ENCODE measurements at places on chromosomes 11 and 22.
A peak's percentile ranks its signal among the peaks of the same experiment; 100 is the strongest.

GRCh38 chr11:97231231-97231630 lies 841.4 kb downstream of the JRKL start:
- no peak overlapping the region for H3K4me3 ChIP-seq
- no peaks in the 10 kb centered on the region for H3K27me3 ChIP-seq
- DNase-seq, result no peak
- no peaks in the 10 kb centered on the region for H3K36me3 ChIP-seq
- no peak overlapping the region for H3K27ac ChIP-seq
- H3K4me1 ChIP-seq, result no peaks in the 10 kb centered on the region

DNA sequence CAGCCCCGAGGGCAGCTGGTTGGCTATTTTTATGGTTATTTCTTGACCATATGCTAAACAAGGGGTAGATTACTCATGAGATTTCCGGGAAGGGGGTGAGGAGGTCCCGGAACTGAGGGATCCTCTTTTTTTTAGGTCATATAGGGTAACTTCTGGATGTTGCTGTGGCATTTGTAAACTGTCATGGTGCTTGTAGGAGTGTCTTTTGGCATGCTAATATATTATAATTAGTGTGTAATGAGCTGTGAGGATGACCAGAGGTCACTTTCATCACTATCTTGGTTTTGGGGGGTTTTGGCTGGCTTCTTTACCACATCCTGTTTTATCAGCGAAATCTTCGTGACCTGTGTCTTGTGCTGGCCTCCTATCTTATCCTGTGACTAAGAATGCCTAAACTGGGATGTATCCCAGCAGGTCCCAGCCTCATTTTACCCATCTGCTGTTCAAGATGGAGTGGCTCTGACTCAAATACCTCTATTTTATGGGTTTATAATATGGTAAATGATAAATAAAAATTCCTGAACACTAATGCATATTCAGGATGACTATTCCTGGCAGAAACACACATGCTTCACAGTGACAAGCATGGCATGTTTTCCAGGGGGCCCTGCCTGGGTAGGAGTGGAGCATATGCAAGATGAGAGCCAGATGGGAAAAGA lies 11.2 kb downstream of the KREMEN1 start:
- no peak for DNase-seq
- H3K27me3 ChIP-seq, result no peaks in the 10 kb centered on the region
- no peaks in the 10 kb centered on the region for H3K4me1 ChIP-seq
- no peak overlapping the region for H3K27ac ChIP-seq
- H3K4me3 ChIP-seq, result no peak overlapping the region

- no peaks in the 10 kb centered on the region for H3K27me3 ChIP-seq
- H3K36me3 ChIP-seq, result no peaks in the 10 kb centered on the region
- no peaks in the 10 kb centered on the region for H3K4me1 ChIP-seq
- H3K4me3 ChIP-seq, result no peak overlapping the region
- DNase-seq, result no peak
- H3K27ac ChIP-seq, result no peak overlapping the region
These were observed 730.6 kb downstream of the METTL15 start for GRCh38 chr11:28838741-28839140.

- no peak for DNase-seq
- no peak overlapping the region for H3K4me3 ChIP-seq
- no peaks in the 10 kb centered on the region for H3K4me1 ChIP-seq
- H3K36me3 ChIP-seq, result no peaks in the 10 kb centered on the region
- no peak overlapping the region for H3K27ac ChIP-seq
These were observed 34.3 kb upstream of the CECR2 start for GRCh38 chr22:17334983-17335382.

DNA sequence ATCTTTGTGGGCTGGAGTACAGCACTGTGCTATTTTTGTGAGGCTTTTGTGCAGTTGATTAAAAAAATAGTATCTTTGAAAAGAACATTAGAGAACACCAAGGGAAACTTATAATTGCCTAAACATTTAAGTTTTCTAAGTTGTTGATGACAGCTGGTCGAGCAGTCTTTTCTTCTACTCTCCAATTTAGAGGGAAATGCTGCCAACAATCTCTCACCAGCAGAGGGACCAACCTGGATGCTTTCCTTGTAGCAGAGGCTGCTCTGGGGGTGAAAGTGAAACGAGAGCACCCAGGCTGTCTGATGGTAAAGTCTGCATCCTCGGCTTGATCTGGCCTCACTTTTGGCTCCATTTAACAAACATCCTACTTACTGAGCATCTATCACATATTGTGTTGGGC lies 1286.5 kb upstream of the TENM4 start:
- peak; percentile 76 for DNase-seq
- no peak overlapping the region for H3K27ac ChIP-seq
- no peaks in the 10 kb centered on the region for H3K27me3 ChIP-seq
- 0 out of 2 replicates have a peak, but pooled peaks cover 3% of the 10 kb centered on the region for H3K4me1 ChIP-seq
- no peak overlapping the region for H3K4me3 ChIP-seq
- no peaks in the 10 kb centered on the region for H3K36me3 ChIP-seq

DNA sequence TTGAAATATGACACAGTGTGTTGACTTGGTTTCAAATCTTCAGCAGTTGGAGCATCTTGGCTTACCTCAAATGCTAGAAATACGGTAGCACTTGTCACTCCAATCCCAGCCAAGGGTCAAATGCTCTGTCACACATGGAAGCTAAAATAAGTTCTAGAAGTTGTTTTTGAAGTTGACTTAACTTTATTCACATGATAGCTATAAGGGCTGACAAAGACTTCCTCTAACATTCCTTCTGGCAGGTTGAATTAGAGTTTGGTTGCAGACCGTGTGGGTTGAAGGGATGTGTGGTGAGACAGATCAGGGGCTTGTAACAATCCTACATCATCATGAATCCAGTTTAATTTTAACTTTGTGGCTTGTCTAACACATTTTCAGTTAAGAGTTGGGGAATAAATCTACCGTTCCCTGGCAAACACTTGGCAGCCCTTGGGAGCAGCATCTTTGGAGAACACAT lies 4.6 kb downstream of the SLN start:
- DNase-seq, result no peak
- no peaks in the 10 kb centered on the region for H3K4me1 ChIP-seq
- no peak overlapping the region for H3K4me3 ChIP-seq
- H3K36me3 ChIP-seq, result no peaks in the 10 kb centered on the region
- no peak overlapping the region for H3K27ac ChIP-seq

DNA sequence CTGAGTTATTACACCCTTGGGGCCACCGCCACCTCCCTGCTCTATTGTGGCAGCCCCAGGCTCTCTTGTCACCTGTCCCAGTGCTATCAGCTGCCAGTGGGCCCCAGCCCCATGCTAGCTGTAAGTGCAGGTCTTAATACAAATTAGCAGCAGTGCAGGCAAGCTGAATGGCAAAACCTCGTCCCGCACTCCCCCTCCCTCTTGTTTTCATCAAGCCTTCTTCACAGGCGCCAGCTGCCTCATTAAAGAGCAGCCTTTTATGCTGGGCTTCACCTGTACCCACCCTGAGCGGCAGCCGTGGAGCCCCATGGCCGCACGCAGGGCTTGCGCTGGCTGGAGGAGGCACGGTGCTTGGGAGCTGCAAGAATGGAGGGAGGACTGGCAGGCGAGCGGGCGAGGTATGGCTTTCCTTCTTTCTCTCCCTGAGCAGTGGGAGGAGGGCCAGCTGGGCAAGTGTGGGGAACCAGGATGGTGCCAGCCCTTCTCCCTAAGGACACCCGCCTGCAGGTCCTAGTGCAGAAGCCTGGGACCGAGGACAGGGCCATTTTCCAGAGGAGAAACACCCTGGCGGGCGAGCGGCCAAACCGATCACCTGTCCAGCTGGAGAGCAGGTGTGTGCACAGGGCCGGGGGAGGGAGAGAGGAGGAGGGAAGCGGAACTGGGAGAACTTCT lies 70.7 kb downstream of the FLI1 start:
- no peak for DNase-seq
- peaks cover 23% of the 10 kb centered on the region for H3K4me1 ChIP-seq
- no peak overlapping the region for H3K27ac ChIP-seq
- H3K27me3 ChIP-seq, result no peaks in the 10 kb centered on the region
- peaks cover 15% of the 10 kb centered on the region for H3K36me3 ChIP-seq

- H3K27ac ChIP-seq, result no peak overlapping the region
- no peaks in the 10 kb centered on the region for H3K27me3 ChIP-seq
- H3K4me1 ChIP-seq, result no peaks in the 10 kb centered on the region
- no peak overlapping the region for H3K4me3 ChIP-seq
These were observed 1.8 kb upstream of the CHADL start for GRCh38 chr22:41242396-41243117.

DNA sequence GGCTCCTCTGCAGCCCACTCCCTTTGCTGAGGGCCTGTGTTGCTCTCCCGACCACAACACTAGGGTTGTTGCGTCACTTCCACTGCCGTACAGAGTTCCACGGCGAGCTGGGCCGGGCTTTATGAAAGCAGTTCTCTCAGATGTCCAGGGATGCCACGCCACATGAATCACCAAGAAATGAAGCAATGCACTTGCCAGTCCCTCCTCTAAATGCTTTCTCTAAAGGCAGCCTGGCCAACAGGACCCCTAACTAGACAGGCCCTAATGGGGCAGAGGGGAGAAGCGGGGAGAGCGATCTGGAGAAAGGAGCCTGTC lies 188.7 kb downstream of the CTTN start:
- H3K4me1 ChIP-seq, result no peaks in the 10 kb centered on the region
- H3K36me3 ChIP-seq, result no peaks in the 10 kb centered on the region
- peaks cover 82% of the 10 kb centered on the region for H3K27me3 ChIP-seq
- H3K4me3 ChIP-seq, result no peak overlapping the region
- H3K27ac ChIP-seq, result no peak overlapping the region

- DNase-seq, result peak; percentile 9
- no peaks in the 10 kb centered on the region for H3K36me3 ChIP-seq
- peaks cover 48% of the 10 kb centered on the region for H3K27me3 ChIP-seq
- H3K4me1 ChIP-seq, result no peaks in the 10 kb centered on the region
- H3K27ac ChIP-seq, result no peak overlapping the region
These were observed 7.3 kb downstream of the CABP7 start for GRCh38 chr22:29727131-29727523.

DNA sequence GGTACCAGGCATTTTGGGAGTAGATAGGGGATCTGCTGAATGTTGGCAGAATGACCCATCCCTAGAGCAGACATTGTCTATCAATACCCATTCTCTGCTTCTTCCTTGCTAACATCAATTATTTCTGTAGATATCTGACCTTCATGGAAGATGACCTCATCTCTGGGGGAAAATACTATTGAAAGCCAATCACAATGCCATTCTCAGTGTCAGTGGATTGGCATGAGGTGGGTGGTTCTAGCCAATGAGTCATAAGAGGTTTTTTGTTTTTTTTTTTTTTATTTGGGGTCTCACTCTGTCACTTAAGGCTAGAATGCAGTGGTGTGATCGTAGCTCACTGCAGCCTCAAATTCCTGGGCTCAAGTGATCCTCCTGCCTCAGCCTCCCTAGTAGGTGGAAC lies 42.5 kb downstream of the SNX19 start:
- H3K27me3 ChIP-seq, result no peaks in the 10 kb centered on the region
- H3K4me3 ChIP-seq, result no peak overlapping the region
- no peak overlapping the region for H3K27ac ChIP-seq
- DNase-seq, result no peak

DNA sequence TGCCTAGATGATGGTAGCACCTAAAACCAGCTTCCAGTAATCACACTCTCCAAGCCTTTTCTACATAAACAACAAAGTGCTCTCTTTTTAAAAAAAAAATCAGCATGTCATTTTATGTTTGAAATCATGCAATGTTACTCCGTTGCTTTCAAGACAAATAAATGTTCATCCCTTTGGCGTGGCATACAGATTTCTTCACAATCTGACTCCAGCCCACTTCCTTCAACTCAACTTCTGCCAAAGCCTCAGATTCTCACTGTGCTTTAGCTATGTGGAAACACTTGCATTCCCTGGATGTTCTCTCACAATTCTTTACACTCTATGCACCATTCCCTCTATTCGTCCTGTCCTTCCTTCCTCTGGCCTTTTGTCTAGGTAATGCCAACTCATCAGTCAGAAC lies 206.3 kb upstream of the BLID start:
- no peak overlapping the region for H3K4me3 ChIP-seq
- no peak for DNase-seq
- no peaks in the 10 kb centered on the region for H3K4me1 ChIP-seq
- H3K27me3 ChIP-seq, result no peaks in the 10 kb centered on the region
- H3K36me3 ChIP-seq, result no peaks in the 10 kb centered on the region
- H3K27ac ChIP-seq, result no peak overlapping the region

GRCh38 chr22:29726512-29727130 lies 6.8 kb downstream of the CABP7 start:
- H3K27me3 ChIP-seq, result peaks cover 53% of the 10 kb centered on the region
- H3K27ac ChIP-seq, result no peak overlapping the region
- H3K4me1 ChIP-seq, result no peaks in the 10 kb centered on the region

GRCh38 chr11:75888416-75888815 lies 73.4 kb downstream of the UVRAG start:
- H3K27me3 ChIP-seq, result no peaks in the 10 kb centered on the region
- no peak overlapping the region for H3K27ac ChIP-seq
- H3K36me3 ChIP-seq, result no peaks in the 10 kb centered on the region
- DNase-seq, result no peak
- no peak overlapping the region for H3K4me3 ChIP-seq

DNA sequence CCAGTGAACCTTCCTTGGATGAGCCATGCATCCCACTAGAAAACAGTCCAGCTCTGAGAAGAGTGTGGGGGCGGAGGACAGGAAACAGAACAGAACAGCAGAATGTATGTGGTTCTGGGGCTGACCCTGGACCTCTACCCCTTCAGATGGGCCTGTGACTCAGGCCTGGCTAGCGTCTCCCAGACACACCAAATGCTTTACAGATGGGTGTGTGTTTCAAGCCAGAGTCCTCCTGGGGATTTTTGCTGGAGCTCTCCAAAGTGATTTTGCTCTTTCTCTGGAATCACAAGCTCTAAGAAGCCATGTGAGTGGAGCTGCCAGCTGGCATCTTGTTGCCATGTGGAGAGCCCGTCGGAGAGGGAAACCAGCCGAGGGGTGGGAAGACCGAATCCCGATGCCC lies 13.2 kb upstream of the C1QTNF4 start:
- peaks cover 16% of the 10 kb centered on the region for H3K4me1 ChIP-seq
- no peaks in the 10 kb centered on the region for H3K27me3 ChIP-seq
- DNase-seq, result no peak

DNA sequence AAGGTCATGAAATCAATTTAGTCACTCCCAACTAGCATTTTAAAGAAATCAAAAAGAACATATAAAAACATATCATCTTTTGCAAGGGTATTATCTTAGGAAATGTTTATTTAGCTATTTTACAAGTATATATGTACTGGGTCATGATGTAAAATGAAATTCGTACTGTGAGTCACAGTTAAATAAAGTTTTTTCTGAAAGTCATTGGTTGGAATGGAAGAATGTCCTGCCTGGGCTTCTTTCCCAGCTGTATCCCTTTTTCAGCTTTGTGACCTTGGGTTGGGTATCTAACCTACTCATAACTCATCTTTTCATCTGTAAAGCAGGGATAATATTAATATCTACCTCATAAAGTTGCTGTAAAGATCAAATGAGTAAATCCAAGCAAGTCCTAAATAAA lies 15.7 kb downstream of the FDX1 start:
- DNase-seq, result no peak
- H3K27me3 ChIP-seq, result no peaks in the 10 kb centered on the region
- no peak overlapping the region for H3K4me3 ChIP-seq
- no peak overlapping the region for H3K27ac ChIP-seq

GRCh38 chr22:30227438-30228228 lies 18.9 kb downstream of the LIF start:
- H3K27ac ChIP-seq, result no peak overlapping the region
- no peak for DNase-seq
- H3K27me3 ChIP-seq, result peaks cover 58% of the 10 kb centered on the region
- H3K36me3 ChIP-seq, result no peaks in the 10 kb centered on the region
- peaks cover 22% of the 10 kb centered on the region for H3K4me1 ChIP-seq
